ENCODE measurements at places on chromosomes 7 and 10.

DNA sequence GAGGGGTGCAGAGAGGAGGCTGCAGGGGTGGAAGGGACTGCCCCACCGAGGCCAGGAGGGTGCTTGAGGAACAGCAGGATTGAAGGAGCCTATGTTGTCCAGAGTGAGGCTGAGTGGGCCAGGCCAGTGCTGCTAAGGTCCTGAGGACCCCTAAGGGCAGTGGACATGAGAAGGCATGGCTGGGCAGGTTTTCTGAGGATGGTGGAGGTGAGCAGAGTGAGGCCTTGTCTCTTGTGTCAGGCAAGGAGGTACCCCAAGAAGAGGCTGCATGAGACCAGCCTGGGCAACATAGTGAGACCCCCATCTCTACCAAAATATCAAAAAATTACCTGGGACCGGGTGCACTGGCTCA, 5.2 kb downstream of the SH2B2 start:
- no peak for DNase-seq

DNA sequence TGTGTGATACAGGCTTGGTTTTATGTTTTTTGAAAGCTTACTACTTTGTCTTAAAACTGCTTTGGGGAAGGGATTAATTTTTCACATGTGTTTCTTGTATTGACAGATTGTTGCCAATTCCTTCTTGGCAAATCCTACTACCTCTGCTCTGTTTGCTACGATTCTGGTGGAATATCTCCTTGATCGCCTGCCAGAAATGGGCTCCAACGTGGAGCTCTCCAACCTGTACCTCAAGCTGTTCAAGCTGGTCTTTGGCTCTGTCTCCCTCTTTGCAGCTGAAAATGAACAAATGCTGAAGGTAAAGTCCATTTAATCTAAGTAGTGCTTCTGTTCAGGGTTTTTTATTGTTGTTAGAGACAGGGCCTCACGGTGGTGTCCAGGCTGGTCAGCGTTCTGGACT, 33.6 kb downstream of the TRRAP start:
- no peak for DNase-seq

GRCh38 chr7:148011753-148012152, 578.8 kb upstream of the C7orf33 start:
- DNase-seq, result no peak

- DNase-seq, result no peak
Observed at GRCh38 chr10:26357203-26357602, 80.9 kb upstream of the APBB1IP start.

DNA sequence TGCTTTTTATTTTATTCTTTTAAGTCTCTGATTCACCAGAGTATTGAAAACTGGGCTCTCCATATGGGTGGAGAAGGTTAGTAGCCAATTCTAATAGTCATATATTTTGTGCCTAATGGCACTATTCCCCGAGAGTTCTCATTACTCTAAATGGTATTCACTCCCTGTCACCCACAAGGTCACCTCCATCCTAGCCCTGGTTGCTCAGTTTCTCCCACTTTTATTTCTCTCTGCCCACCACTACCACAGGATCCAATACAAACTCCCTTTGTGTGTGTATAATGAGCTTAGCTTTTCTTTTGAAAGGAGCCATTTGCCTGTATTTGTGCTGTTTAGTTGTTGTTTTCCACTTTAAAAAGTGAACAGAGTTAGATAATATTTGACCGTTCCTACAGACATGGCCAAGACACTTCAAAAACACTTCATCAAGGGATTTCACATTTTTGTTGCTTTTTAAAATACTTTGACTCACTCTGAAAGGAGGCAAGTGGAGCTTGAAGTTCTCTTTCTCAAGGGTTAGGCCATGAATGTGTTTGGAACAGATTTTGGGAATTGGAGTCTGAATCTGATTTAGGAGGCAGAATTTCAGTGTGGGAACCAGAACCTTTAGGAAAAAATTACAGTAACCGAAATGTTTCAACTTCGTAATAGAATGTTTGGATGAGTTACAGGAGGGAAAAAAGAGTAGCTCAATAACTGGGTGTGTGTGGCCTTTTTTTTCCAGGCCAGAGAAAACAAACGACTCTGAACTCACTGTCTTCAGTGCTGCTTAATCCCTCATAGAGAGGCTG, 321.3 kb downstream of the BICC1 start:
- no peak for DNase-seq

GRCh38 chr7:133190650-133191049, 62.2 kb upstream of the EXOC4 start:
- no peak for DNase-seq

DNA sequence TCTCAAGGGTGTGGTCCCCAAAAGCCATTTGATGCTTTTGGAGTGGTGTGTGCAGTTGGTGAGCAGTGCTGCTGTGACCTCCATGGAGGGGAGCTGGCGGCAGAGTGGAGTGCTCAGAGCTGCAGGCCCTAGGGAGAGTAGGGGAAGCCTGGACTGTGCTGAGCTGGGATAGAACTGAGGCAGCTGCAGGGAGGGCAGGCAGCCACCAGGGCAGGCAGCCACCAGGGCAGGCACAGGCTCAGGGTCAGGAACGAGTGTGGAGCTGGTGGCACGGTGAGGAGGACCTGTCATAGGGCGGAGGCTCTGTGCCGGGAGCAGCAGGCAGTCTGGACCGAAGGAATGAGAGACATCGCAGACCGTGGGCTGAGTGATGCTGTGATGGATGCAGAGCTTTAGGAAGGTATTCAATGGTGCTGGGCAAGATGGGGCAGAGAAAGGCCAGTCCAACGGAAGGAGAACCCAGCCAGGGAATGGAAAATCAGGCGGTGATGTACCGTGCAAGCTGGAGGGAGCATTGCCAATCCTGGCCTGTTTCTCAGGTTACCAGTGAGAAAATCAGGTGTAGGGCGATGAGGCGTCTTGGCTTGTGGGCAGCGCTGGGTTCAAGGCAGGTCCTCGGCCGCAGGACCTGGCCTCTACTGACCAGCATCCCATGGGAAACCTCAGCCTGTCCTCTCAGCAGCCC, 152.6 kb downstream of the CAMK1D start:
- DNase-seq, result no peak

GRCh38 chr10:97024168-97025073, 161.3 kb downstream of the SLIT1 start:
- no peak for DNase-seq

DNA sequence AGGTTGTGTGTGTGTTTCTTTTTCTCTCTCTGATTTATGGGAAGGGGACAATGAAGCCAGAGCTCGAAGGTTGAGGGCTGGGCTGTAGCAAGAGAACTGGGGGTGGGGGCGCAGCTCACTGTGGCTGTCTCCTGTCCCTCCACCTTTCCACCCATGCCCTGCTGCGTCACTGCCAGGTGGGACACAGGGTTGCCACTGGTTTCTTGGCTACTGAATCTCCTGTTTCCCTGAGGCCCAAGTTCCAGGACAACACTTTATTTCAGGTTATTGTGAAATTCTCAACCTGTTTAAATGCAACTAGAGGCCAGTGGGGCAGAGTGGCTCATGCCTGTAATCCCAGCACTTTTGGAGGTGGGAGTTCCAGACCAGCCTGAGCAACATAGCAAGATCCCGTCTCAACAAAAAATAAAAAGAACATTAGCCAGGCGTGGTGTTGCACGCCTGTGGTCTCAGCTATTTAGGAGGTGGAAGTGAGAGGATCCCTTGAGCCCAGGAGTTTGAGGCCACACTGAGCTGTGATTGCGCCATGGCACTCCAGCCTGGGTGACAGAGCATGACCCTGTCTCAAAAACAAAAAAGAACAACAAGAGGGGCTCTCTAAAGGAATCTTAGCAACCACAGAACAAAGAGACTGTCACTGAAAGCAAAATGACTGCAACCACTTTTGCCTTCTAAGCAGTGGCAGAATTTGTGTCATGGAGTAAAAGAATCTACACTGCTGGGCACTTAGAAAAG, 22.6 kb downstream of the TBATA start:
- no peak for DNase-seq

GRCh38 chr7:108138911-108139310, 8.8 kb upstream of the LAMB4 start:
- no peak for DNase-seq

DNA sequence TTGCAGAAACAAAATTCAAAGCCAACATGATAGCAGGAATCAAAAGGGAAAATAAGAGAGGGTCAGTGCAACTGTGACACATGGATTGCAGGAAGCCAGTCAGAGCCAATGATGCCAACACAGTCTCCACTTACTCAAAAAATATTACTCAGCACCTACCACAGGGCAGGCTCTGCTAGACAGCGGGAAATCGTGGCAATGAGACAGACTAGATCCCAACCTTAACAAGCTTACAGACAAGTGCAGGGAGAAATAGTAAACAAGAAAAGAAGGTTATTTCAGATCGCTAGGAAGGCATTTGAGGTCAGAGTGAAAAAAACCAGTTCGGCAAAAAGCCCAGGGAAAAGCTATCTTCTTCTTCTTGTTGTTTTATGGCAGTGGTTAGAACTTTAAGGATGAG, 45.2 kb upstream of the NPFFR1 start:
- DNase-seq, result no peak

- DNase-seq, result no peak
Observed at GRCh38 chr7:32542595-32542994, 47.3 kb downstream of the AVL9 start.

DNA sequence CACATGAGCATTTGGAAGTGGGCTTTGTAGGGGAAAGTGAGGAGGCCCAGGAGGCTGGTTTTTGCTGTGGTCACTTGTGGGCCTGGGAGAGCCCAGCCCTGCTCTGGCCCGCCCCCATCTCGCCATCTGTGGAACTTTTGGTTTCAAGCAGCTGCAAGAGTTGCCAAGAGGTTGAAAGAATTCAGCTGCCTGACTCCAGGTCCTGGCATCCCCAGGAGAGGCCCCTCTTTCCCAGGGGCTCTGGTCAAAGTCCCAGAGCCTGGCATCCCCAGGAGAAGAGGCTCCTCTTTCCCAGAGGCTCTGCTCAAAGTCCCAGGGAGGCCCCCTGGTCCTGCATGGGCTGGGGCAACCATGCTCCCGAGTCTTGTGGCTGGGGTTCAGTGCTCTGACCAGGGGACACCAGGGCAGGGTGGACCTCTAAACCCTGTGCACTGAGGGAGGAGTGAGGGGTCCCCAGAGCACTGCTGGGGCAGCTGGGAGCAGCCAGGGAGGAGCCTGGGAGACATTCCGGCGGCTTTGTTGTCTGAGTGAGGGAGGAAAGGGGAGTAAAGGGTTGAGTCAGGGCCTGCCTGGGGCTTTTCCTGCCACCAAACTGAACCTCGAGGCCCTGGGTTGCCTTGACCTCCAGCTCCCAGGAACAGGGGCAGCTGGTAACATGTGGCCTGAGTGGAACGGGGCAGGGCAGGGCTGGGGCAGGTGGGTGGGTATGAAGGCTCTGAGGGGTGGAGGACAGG, 27.7 kb upstream of the CSGALNACT2 start:
- DNase-seq, result peak; percentile 23

DNA sequence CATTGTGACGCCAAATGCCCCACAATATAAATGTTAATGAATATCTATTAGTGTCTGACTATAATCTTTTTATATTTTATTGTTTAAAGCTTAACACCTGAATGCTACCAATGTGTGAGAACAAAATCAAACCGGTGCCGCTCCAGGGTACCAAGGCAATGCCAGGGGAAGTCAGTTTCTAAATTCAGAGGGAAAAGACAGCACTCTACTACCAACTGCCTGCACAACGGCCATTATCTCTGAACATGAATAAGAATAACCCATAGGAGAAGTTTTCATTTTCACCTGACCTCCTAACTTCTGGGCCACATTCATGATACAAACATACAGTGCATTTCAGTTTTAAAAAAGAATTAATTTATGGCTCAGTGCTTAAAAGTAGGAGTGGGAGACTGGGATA, 21.7 kb downstream of the USP6NL start:
- no peak for DNase-seq

- DNase-seq, result no peak
Observed at GRCh38 chr10:70034232-70034631, 18.4 kb upstream of the MACROH2A2 start.

- no peak for DNase-seq
Observed at GRCh38 chr7:47951374-47951773, 3.1 kb upstream of the PKD1L1 start.

GRCh38 chr7:34298492-34299013, 359.5 kb upstream of the NPSR1 start:
- DNase-seq, result no peak

GRCh38 chr10:74177140-74177677, 26.2 kb downstream of the ADK start:
- DNase-seq, result no peak

- no peak for DNase-seq
Observed at GRCh38 chr7:131800531-131800930, 244.1 kb upstream of the PODXL start.

DNA sequence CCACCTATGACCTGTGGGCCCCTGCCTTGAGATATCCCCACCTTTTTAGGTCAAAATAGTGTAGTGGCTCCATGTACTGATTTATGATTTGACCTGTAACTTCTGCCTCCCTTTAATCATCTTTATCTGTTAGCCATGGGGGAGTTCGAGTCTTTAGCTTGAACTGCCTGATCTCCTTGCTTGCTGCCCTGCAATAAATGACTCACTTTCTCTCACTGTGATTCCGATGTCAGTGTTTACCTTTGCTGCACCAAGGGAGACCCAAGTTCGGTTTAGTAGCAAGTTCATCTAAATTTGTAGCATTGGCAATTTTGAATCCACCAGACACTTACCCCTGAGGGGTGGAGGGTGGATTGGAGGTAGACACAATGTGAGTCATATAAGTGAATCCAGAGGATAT, 814.6 kb upstream of the AUTS2 start:
- no peak for DNase-seq

GRCh38 chr10:114432566-114433093, 28.3 kb upstream of the AFAP1L2 start:
- no peak for DNase-seq

DNA sequence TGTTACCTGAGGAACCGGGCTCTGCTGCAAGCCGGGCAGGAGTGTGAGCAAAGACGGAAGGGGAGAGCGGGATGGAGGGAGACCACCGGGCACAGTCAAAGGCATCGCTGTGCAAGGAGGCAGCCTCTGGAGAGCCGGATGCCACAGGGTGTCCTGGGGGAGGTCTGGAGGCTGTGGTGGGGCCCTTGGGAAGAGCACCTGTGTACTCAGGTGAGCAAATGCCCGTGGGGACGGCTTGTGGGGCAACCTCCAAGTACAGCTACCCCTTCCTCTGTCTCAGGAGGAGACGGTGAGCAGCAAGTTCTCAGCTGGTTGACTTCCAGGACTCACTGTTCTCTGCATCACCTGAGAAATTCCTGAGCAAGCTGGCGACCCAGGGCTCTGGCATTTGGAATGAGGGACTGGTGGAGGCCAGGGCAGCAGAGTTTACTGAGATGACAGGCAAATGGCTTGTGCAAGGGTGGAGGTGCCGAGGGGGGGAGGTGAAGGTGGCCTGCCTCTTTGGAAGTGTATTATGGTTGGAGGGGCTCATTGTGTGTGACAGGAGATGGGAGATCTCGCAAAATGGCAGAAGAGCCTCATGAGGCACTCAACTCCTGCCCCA, 345.2 kb upstream of the SHH start:
- DNase-seq, result no peak

DNA sequence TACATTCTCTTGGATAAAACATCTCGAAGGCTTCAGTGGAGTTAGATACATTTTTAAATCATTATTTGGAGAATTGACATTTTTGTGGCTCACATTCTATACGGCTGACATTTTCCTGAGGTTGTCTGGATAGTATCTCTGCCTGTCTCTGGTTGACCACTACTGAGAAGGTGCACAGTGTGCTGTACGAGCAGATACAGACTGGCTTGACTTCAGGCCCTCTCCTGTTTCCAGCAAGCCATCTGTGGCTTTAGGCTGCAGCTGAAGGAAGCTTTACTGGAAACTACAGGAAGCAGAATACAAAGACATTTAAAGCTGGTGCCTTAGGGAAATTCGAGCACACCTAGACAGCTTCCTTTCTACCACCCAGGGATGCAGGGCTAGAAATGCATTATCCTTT, 39.3 kb upstream of the RSU1 start:
- DNase-seq, result no peak

GRCh38 chr10:72038458-72039001, 49.8 kb downstream of the SPOCK2 start:
- no peak for DNase-seq
